ENCODE measurements at places on chromosomes 4 and X.

DNA sequence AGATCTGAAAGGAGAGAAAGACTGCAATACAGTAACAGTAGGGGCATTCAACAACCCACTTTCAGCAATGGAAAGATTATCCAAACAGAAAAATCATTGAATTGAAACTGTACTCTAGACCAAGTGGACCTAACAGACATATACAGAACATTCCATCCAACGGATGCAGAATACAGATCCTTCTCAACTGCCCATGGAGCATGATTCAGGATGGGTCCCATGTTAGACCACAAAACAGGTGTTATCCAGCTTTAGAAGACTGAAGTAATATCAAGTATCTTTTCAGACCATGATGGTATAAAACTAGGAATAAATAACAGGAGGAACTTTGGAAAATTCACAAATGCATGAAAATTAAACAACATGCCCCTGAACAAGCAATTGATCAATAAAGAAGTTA, 567.2 kb upstream of the MAGEB2 start:
- DNase-seq: no peak

- DNase-seq: no peak
Measured at GRCh38 chr4:2458546-2459491, 10.1 kb upstream of the RNF4 start.

DNA sequence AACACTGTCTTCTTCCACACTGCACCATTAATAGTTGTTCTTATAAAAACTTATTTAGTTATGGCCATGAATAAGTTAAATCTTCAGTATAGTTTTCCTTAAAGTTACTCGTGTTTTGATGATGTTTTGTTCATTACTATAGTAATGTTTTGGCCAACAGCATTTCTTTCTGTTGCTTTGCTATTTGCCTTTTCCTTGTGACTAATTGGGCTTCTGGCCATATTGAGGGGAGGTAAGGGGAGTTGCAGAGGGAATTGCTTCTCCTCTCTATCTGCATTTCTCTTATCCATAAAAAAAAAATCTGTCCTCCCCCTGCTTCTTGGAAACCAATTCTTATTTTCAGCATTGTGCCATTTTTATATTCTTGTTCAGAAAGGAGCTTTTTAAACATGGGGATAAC, 42.7 kb upstream of the ZCCHC12 start:
- DNase-seq: no peak

DNA sequence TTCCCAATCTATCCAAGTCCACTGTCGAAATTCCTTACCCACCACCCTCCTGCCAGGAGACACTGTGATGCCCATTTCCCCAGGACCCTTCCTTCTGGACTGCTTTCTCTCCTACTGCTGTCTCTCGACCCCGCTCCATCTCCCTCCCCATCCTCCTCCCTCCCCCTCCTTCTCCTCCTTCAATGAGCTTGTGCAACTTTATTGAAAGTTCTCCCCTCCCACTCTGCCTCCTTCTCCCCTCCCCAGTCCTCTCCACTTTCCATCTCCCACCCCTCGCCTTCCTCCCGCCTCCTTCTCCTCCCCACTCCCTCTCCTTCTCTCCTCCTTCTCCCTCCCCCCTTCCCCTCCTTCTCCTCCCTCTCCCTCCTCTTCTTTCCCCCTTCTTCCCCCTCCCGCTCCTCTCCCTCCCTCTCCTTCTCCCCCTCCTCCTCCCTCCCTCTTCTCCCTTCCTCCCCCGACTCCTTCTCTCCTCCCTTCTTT, 116.6 kb upstream of the FAT1 start:
- no peak for DNase-seq

DNA sequence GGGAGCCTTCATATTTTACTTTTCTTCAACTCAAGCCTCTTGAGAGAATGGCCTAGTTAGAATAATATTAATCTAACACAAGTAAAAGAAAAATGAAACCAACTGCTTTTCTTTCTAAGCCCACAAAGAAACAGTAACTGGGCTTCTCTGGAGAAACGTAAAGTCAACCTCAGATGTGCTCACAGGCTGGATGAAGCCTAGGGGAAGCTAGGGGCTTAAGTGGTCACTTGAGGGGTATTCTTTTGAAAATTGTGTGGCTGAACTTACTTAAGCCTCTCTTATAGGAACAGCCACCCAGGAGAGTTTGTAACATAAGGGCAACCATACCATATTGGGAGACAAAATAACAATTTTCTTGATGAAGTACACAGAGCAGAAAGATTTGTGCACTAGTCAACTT, 279.0 kb downstream of the SPRY1 start:
- no peak for DNase-seq

DNA sequence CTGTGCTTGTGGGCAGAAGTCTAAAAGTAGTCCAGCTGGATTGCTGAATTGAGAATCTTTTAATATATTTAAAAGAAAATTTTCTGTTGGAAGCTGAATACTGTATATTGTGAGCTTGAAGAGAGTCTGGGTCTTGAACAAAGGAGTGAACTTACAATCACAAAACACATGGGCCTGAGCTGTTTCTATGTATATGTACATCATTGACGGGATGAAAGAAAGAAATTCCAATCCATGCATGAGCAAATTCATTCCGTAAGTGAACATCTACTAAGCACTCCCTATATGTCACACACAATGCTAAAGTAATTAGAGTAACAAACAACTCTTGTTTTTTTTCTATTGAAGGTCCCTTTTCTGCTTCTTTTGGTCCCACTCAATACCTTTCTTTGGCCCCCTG, 331.0 kb downstream of the HS3ST1 start:
- DNase-seq: no peak
